Activated naive CD8-positive, alpha-beta T cell treated with anti-CD3 and anti-CD28 coated beads, Interleukin-2, amount 50 U/mL, for 16 hours (primary cell): ENCODE measurements at places on chromosomes 1 and 21.

- DNase-seq = no peak
Measured at GRCh38 chr1:32861904-32862695, 8.6 kb downstream of the FNDC5 start.

DNA sequence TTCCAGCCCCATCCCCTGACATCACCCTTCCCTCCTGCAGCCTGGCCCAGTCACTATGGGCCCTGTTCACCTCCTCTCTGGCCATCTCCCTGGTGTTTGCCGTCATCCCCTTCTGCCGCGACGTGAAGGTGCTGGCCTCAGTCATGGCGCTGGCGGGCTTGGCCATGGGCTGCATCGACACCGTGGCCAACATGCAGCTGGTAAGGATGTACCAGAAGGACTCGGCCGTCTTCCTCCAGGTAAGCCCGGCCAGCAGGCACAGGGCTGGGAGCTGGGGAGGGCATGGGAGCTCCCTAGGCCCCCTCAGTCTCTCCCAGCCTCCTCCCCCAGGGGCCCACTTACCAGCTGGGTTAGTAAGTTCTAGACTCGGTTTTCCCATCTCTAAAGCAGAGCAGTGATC is 52.1 kb downstream of the ELK4 start:
- no peak for DNase-seq

DNA sequence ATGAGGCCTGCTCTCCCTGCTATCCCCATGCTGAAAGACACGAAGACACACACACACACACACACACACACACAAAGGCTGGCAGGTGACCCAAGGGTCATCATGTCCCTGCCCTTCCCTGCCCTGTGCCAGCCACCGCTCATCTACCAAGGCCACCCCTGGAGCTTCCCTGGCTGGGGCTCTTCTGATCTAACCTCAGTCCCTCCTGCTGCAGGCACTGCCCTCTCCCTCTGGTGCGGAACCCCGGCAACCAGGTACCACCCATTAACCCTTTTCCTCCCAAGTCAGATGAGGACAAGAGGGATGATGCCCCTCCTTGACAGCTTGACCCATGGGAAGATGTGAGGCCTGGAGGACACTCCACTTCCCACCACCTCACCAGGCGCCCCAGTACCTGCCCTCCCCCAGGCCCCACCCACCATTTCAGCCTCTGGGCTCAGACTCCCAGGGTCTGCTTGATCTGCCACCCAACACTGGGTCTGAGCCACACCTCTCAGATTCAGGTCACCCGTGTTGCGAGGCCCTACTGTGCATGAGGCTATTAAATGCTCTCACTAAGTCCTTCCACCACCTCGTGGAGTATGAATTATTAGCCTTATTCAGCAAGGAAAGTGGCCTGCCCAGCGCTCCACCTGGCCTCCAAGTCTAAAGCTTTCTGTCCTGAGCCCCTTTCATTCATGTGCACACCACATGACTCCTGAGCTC is 2.5 kb downstream of the SDC3 start:
- DNase-seq = no peak

DNA sequence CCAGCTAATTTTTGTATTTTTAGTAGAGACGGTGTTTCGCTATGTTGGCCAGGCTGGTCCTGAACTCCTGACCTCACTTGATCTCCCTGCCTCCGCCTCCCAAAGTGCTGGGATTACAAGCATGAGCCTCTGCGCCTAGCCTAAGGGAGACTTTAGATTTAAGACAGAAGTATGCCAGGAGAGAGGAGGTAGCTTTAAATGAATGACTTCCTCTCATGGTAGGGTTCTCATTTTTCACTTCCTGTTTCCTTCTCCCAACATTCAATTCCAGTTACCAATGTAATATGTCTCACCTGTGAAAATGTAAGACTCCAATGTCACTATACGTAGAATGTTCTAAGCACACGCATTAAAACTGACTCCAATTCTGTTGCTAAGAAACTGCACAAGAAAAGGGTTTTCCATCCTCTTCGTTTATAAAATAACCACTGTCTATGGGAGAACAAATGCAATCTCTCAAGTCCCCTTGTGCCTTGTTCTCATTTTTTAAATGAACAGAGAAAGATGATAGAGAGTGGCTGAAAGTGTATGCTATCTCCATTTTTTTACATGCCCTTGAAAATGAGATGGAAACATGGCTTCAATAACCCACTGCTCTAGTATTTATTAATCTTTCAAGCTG is 140.0 kb downstream of the SLC45A1 start:
- DNase-seq = no peak

DNA sequence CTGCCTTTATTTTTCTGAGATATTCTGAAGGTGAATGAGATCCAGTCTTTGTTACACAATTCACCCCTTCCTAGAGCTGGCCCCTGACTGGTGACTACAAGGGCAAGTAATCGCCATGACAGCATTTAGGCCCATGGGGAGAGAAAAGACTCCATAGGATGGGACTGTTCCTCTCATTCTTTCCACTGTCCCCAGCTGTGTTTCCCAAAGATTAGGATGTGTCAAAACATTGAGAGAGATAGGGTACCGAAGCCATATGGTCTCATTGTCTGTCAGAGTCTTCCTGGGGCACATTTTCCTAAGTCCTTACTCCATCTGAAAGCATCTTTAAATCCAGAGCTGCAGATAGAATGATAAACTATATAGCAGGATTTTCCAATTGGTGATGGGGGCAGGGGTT is 423.5 kb downstream of the OMA1 start:
- no peak for DNase-seq
